Natural killer cell treated with Interleukin-12 subunit alpha and Interleukin-12 subunit beta and Interleukin-15 and Interleukin-18, amount 100 ng/mL, for 72 hours (primary cell): ENCODE measurements at places on chromosomes 2 and 18. TPM values are rescaled to one million over a fixed set of nuclear protein-coding genes. Genes with fewer than 3 reads are reported as not detected.

GRCh38 chr2:200052627-200053026 is 97.2 kb downstream of the MAIP1 start:
- H3K4me1 ChIP-seq: peaks cover 7% of the 10 kb centered on the region
- no peak overlapping the region for H3K27ac ChIP-seq
- DNase-seq: no peak
- peaks cover 5% of the 10 kb centered on the region for H3K36me3 ChIP-seq

Gene DSG4
- not detected for total RNA-seq

Gene TMEM200C
- not detected for total RNA-seq

DNA sequence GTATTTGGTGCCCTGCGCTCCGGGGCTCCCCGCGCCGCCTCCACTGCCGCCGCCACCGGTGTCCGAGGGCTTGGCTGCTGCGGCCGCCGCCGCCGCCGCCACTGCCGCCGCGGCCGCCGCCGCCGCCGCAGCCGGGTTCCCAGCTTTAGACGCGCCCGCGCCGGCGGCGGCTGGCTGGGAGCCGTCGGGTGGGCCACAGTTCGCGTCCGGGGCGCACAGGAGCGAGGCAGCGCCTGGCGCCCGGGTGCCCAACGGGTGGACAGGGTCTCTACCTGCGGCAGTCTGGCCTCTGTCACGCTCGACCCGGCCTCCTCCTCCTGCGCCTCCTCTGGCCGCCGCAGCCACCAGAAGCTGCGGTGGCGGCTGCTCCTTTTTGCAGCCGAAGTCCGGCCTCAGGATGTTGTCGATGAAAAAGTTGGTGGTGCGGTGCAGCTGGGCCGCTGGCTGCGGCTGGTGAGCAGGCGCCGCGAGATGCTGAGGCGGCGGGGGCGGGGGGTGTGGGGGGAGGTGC is 951 bp downstream of the EN1 start:
- H3K4me1 ChIP-seq: peaks cover 20% of the 10 kb centered on the region
- no peak overlapping the region for H3K27ac ChIP-seq
- peaks cover 44% of the 10 kb centered on the region for H3K27me3 ChIP-seq
- no peak for DNase-seq
- no peaks in the 10 kb centered on the region for H3K36me3 ChIP-seq

GRCh38 chr2:176234940-176235339 is 34.3 kb upstream of the MTX2 start:
- no peak for DNase-seq
- peaks cover 29% of the 10 kb centered on the region for H3K27me3 ChIP-seq
- no peaks in the 10 kb centered on the region for H3K36me3 ChIP-seq
- H3K4me1 ChIP-seq: no peaks in the 10 kb centered on the region
- no peak overlapping the region for H3K4me3 ChIP-seq
- no peak overlapping the region for H3K27ac ChIP-seq

Gene CENPA
- 18.5 TPM for total RNA-seq

- H3K4me1 ChIP-seq: no peaks in the 10 kb centered on the region
- no peak for DNase-seq
- H3K27ac ChIP-seq: no peak overlapping the region
- H3K4me3 ChIP-seq: no peak overlapping the region
These were observed 173.5 kb downstream of the FMNL2 start for GRCh38 chr2:152508446-152508845.

DNA sequence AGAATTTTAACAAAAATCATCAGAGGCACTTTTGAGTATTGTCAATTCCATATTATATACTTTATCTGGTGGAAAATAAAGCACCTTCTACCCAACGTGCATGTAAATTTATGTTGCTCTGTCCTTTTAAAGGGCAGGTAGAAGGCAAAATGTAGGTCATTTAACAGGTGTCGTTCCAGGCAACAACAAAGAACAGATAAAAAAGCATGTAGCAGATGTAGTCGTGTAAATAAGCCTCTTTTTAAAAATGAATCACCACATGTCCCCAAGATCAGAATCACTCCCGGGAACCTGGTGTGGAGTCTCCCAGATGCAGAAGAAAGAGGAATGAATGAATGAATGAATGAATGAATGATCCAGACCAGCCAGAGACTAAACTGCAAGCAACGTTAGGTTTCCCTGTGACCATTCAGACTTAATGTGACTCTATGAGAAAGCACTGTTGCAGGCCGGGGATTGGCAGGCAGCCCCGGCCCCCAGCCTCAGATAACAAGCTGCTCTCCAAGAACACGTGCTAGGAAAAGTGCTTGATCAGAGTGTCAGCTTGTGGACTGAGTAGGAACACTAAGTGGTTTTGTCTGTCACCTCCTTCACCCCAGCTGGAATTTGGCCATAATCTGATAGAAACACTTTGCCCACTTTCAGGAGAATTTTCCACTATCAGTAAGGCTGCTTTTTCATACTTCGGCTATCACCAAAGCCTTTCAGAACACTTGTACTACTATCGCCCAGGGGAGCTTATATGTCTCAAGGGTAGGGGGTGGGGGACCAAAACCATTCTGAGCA is 100.6 kb downstream of the CDK15 start:
- DNase-seq: no peak
- H3K4me3 ChIP-seq: no peak overlapping the region
- peaks cover 15% of the 10 kb centered on the region for H3K27me3 ChIP-seq
- no peak overlapping the region for H3K27ac ChIP-seq
- no peaks in the 10 kb centered on the region for H3K36me3 ChIP-seq
- H3K4me1 ChIP-seq: peaks cover 9% of the 10 kb centered on the region

Gene SMAD7
- total RNA-seq: 49.1 TPM

DNA sequence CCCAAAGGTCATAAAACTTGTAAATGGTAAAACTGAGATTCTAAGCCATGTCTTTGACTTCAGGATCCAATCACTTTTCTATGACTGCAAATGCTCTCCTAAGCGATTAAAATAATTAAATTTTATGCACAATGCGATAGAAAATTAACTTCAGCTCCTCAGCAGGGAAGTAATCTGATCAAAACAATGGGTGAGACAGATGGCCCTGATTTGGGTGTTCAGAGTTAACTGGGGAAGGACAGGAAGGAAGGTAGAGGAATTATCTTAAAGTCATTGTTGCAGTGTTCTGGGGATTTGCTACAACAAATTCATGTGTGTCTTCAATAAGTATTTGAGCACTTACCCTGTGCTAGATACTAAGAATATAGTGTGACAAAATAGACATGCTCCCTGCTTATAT is 446.0 kb upstream of the MEX3C start:
- H3K27ac ChIP-seq: no peak overlapping the region
- no peak overlapping the region for H3K4me3 ChIP-seq
- H3K27me3 ChIP-seq: peaks cover 23% of the 10 kb centered on the region
- H3K4me1 ChIP-seq: no peaks in the 10 kb centered on the region

Gene MOGAT1
- not detected for total RNA-seq

DNA sequence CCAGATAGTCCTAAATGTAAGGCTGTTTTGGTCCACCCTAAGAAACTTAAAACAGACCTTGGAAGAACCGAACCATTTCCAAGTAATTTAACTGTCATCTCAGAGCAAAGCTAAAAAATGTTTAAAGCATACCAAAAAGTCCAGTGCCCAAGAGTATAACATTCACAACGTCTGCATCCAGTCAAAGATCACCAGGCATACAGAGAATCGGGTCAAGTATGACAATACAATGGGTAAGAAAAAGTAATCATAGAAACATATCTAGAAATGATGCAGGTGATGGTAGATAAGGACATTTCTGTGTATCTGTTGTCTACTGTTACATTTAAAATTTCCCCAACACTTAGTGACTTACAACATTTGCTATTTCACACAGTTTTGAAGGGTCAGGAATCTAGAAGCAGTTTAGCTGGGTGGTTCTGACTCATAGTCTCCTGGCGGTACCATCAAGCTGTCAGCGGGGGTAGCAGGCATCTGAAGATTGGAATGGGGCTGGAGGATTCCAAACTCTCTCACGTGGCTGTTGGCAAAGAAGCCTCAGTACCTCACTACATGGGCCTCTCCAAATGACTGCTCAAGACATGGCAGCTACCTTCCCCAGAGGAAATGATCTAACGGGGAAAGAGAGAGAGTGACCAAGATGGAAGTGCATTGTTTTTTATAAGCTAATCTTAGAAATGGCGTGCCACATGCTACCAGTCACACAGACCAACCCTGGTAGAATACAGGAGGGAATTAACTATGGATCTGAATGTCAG is 36.6 kb upstream of the DYNC2LI1 start:
- no peaks in the 10 kb centered on the region for H3K36me3 ChIP-seq
- H3K4me1 ChIP-seq: no peaks in the 10 kb centered on the region
- H3K4me3 ChIP-seq: no peak overlapping the region
- H3K27me3 ChIP-seq: peaks cover 61% of the 10 kb centered on the region

DNA sequence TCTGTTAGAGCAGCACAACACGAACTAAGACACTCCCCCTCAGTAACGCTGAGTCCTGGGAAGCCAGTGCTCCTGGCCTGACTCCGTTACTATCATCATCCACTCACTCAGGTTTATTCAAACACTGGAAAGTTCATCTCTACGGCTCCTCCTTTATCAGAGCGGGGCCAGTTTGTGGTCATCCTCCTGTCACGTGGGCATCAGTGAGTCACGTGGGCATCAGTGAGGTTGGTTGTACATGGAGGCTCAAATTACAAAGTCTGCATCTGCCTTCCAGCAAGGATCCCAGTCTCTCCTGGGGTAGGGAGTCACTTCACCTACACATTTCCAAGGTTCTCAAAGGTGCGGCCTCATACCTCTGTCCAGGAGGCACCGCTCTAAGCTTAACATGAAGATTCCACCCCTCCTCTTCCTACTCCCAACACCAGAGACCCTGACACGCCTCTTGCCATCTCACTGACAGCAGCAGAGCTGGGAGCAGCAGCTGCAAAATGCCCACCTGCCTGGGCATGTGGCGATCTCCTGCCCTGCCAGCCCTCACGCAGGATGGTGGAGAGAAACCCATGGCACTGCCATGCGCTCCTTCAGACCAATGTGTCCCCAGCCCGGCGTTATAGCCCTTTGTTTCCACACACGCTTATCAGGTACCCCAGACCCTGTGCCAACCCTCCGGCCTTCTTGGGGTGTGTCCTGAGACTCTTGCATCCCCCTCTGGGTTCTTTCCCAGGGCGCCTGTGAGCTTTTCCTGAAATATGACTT is 99.2 kb upstream of the PTPRM start:
- no peak for DNase-seq
- H3K27ac ChIP-seq: no peak overlapping the region
- H3K27me3 ChIP-seq: peaks cover 3% of the 10 kb centered on the region
- no peaks in the 10 kb centered on the region for H3K4me1 ChIP-seq
- no peak overlapping the region for H3K4me3 ChIP-seq

DNA sequence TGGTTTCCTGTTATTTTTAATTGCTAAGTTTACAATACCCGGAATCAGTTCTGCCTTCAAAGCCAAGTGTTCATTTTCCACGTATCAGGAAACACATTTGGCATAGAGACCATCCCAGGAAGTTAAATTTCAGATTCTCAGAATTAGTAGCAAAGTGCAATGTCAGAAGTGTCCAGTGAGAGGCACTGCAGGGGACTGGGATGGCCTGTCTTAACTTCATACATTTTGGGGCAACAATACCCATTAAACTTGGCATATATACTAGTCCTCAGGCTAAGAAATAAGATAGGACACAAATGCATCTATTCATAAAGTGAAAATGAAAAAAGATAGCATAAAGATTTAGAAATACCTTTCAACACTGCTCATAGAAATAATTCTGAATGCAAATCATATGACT is 1.5 kb upstream of the IL1RL2 start:
- no peaks in the 10 kb centered on the region for H3K36me3 ChIP-seq
- peaks cover 7% of the 10 kb centered on the region for H3K4me1 ChIP-seq
- H3K4me3 ChIP-seq: no peak overlapping the region
- H3K27me3 ChIP-seq: peaks cover 35% of the 10 kb centered on the region
- H3K27ac ChIP-seq: no peak overlapping the region
